ENCODE measurements at places on chromosomes 4 and X.
A peak's percentile ranks its signal among the peaks of the same experiment; 100 is the strongest.

- DNase-seq = no peak
Observed at GRCh38 chr4:157096439-157096838, 20.5 kb downstream of the GLRB start.

DNA sequence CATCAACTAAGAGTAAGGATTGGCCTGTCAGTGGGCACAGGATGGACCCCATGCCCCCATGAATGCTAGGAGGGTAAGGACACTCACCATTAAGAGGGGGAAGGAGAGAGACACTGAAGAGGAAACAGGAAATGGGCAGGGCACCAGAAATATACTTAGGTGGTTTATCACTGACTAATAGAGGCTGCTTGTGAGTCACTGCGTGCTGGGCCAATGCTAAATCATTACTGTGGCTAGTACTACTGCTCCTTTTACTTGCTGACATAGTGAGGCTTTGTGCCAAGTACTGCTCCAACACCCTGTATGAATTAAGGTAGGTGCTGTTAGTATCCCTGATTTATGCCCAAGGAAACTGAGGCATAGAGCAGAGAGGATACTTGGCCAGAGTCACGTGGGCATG, 130.4 kb upstream of the FRMPD4 start:
- DNase-seq = no peak

GRCh38 chr4:148926276-148927260, 484.4 kb upstream of the NR3C2 start:
- no peak for DNase-seq

GRCh38 chr4:36914106-36914505, 330.4 kb upstream of the NWD2 start:
- DNase-seq = no peak

- peak; percentile 29 for DNase-seq
Observed at GRCh38 chr4:174714393-174715211, 114.4 kb downstream of the GLRA3 start.

DNA sequence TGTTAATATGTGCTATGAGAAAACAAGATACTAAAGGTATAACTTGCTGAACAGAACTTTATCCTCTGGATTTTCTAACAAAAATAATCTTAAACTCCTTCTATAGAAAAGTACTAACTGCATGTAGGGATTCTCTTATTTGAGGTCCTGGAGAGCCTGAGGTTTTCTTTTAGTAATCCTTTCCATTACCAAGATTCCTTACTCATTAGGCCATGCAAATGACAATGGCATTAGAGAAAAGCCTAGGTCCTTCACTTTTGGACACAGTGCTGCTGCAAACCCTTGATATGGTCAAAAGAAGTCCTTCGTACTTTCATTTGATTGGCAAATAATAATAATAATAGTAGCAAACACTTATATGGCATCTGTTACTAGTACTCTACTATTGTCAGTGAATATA, 3.2 kb downstream of the MMRN1 start:
- DNase-seq = no peak

DNA sequence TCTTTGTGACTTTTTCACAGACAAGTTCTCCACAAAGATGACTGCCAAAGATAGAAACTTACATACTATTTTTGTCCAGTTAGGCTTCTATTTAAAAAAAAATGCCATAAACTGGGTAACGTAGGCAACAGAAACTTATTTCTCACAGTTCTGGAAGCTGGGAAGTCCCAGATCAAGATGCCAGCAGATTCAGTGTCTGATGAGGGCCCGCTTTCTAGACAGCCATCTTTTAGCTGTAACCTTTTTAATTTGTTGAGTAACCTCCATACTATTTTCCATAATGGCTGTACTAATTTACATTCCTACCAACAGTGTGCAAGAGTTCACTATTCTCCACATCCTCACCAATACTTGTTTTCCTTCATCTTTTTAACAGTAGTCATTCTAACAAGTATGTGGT, 55.5 kb downstream of the ARHGEF38 start:
- no peak for DNase-seq

GRCh38 chr4:33882246-33882990, 2361.9 kb downstream of the ARAP2 start:
- no peak for DNase-seq

DNA sequence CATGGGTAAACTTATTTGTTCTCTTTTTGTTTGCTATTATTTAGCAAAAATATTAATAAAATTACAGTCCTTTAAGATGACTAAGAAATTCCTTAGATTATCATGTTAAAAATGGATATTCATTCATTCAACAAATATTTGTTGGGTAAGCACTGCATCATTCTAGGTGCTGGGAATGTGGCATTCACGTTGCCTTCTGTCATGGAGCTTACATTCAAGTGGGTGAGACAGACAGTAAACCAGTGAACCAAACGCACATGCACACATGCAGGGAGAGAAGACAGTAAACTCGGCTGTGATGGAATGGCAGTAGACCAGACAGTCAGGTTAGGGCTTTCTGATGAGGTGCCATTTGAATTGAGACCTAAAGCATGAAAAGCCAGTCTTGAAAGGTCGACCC, 91.8 kb downstream of the STOX2 start:
- no peak for DNase-seq

DNA sequence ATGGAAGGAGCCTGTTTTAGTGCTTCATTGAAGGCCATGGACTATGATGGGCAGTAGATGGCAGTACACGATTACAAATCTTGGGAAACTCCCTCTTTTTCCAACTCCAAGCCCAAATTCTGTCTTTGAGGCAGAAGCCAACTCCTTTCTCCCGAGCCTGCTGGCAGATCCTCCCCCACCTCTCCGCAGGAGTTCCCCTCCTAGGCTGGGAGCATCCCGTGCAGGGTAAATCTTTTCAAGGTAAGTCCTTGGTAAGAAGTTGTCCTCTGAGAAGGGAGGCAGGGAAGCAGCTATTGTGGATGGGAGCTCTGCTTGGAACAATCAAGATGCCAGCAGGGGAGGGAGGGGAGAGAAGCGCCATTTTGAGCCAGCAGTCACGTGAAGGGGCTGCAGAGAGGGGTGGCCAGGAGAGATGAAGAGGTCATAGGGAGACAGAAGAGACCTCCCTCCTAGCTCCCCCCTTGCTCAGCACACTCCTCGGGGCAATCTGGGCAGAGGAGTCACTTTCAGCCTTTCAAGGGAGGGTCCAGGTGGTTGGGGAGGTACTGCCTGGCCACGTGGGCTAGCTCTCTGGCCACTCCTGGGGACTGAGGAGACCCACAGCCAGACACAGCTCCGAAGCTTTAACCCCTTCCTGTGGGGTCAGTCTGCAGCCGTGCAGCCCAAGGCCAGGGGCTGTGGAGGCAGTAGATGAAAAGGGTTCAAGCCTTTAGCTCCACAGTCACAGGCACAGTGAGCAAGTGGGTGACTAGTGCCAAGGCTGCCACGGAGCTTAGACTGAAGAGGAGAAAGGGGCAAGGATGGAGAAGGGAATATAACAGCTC, 9.6 kb downstream of the CC2D2A start:
- DNase-seq = peak; percentile 89

DNA sequence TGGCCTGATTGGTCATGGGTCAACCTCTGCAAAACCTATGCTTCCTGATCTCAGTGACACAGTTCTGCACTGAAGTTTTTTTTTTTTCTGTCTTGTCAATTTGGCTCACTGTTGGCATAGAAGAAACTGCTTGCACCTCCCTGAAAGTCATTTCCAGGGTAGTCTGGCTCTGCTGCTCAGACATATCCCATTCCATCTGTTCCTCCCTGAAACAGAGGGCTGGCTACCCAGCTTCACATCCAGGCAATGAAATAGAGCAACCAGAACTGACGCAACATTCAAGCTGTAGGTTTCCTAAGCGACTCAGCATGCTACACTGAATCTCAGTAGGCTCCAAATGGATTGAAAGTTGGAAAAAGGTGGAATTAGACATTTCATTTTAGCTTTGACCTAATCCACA, 176.8 kb upstream of the MBNL3 start:
- no peak for DNase-seq

DNA sequence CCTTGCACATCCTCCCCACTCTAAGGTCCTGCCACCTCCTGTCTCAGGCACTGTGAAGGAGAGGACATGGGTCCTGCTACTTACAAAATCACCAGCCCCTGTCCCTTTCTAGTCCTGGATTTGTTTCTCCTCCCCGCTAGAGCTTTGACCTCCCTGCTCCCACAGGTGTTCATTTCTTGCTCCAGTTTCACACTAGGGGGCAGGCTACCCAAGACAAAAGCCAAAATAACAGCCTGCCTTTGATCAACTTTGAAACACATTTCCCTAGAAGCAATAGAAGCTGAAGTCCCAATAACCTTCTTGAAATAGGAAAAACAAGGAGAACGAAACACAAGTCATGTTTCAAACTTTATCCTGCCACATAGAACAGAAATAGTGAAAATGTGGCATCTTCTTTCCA, 164.4 kb downstream of the QDPR start:
- peak; percentile 8 for DNase-seq

DNA sequence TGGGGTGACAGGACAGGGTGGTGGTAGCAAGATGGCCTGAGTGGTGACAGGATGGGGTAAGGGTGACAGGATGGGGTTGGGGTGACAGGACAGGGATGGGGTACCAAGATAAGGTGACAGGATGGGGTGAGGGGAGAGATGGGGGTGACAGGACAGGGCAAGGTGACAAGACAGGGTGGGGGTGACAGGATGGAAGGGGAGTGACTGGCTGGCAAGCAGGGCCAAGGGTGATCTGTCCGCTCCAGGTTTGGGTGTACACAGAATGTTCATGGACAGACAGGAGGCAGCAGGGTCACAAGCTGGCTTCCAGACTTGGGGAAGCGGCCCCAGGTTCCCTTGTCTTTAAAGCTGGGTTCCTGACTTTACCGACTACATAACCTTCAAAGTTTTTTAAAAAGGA, 23.3 kb downstream of the RNF212 start:
- DNase-seq = no peak

GRCh38 chr4:56240554-56241174, 146.6 kb downstream of the AASDH start:
- DNase-seq = peak; percentile 92

- DNase-seq = no peak
Observed at GRCh38 chr4:78862314-78862737, 76.9 kb downstream of the PAQR3 start.

GRCh38 chr4:102586002-102586643, 85.0 kb downstream of the NFKB1 start:
- no peak for DNase-seq

DNA sequence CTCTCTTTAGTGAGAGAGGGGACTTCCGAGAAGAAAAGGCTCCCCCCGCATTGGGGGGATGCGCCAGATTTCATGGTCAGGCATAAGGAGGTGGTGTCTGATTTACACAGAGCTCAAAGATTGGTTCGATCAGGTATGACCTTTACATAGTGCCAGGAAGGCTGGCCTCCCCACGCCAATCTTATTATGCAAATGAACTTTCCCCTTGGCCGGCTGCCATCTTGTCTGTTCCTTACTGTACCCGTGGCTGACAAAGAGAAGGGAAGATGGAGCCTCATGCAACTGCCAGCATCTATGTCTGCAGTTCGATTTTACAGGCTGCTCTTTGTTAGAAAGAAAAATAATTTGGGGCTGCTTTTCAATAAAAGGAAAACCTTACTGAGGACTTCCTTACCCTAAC, 197.2 kb downstream of the GPM6A start:
- peak; percentile 20 for DNase-seq

DNA sequence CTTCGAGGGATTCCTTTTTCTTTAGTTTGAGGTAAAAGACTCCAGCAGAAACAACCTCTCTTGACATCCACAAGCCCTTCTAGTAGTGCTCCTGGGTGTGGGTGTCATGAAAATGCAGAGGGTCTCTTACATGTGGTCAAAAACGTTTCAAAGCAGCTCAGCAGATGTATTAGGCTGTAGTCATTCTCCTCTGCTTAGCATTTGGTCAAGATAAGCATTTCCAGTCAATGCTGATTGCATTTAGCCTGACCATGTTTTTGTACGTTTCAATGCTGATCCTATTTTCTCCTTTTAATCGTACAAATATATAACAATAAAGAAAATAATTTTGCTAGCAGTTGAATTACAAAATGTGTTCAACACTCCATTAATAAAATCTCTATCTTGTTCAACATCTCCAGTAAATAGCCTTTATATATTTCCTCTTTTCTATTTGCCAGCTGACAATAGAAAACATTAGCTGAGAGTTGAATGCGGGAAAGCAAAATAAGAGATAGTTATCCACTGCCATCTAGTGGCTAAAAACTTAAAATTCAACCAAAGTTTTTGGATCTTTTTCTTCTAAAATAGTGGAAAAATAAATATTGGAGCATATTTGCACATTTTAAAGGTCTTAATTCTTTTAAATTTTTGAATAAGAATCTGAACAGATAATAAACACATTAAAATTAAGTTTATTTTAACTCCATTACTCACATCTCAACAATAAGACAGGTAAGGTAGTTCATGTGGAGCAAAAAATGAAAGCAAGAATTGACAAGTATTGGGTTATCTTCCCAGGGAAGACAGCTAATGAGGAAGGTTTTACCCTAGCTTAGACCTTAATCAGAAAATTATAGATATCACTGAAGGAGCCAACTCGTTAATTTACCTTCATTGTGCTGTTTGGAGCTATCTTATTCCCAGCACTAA, 15.2 kb upstream of the PACRGL start:
- DNase-seq = peak; percentile 57

- DNase-seq = no peak
Observed at GRCh38 chr4:60389633-60390032, 810.5 kb upstream of the ADGRL3 start.

- DNase-seq = no peak
Observed at GRCh38 chr4:22764183-22764582, 71.4 kb downstream of the GBA3 start.

DNA sequence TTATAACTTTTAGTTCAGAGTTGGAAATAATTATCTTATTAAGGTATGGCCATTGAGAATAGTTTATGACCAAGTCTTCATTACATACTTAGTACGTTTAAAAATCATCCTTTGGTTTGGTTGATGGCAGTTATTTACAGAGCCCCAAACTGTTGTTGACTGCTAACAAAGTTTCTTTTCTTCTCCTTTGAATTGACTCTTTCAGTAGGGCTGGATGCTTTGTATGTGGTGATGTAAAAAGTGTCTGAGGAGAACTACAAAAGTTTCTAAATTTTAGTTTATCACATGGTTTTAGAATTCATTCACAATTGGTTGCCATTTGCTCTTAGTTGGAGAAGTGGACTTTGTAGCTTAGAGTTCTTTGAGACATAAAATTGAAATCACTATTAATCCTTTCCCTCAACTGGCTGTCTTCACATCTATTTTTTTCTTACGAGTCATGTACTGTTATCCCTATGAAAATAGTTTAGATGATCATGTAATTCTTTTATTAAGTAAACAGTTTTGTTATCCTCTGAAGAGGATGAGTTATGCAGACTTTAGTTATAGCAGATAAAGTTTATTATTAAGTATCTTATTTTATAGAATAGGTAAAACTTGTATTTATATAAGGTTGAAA, 14.8 kb downstream of the PTPN13 start:
- DNase-seq = no peak

GRCh38 chrX:36868592-36868991, 139.6 kb upstream of the FAM47C start:
- DNase-seq = no peak

GRCh38 chr4:139666735-139667281, 1.2 kb downstream of the MGST2 start:
- DNase-seq = peak; percentile 62

GRCh38 chr4:104210420-104210819, 284.3 kb downstream of the CXXC4 start:
- peak; percentile 7 for DNase-seq

GRCh38 chrX:150546711-150547153, 21.7 kb upstream of the MTM1 start:
- no peak for DNase-seq

GRCh38 chr4:140720387-140721304, 35.5 kb downstream of the TBC1D9 start:
- no peak for DNase-seq

GRCh38 chr4:102580463-102580842, 79.3 kb downstream of the NFKB1 start:
- DNase-seq = no peak

GRCh38 chr4:156497486-156497885, 474.1 kb downstream of the PDGFC start:
- DNase-seq = no peak

GRCh38 chrX:66030505-66031317, 9.2 kb downstream of the VSIG4 start:
- DNase-seq = no peak
